Activated T-helper 17 cell treated with anti-CD3 and anti-CD28 coated beads, Interleukin-2, amount 50 U/mL, for 72 hours (primary cell): ENCODE measurements at places on chromosomes 6 and 20. TPM values are rescaled to one million over a fixed set of nuclear protein-coding genes. Genes with fewer than 3 reads are reported as not detected.

The SIRPB1 gene
- total RNA-seq, result 0.24 TPM

The RIPPLY2 gene
- total RNA-seq, result not detected

The SLC26A8 gene
- not detected for total RNA-seq

The TTK gene
- 38.1 TPM for total RNA-seq

The STMN3 gene
- 15.1 TPM for total RNA-seq

The ME1 gene
- 0.32 TPM for total RNA-seq
